ENCODE measurements at places on chromosomes 16 and 17.

- DNase-seq = peak; percentile 2
Measured at GRCh38 chr17:63741143-63741407, 524 bp downstream of the STRADA start.

DNA sequence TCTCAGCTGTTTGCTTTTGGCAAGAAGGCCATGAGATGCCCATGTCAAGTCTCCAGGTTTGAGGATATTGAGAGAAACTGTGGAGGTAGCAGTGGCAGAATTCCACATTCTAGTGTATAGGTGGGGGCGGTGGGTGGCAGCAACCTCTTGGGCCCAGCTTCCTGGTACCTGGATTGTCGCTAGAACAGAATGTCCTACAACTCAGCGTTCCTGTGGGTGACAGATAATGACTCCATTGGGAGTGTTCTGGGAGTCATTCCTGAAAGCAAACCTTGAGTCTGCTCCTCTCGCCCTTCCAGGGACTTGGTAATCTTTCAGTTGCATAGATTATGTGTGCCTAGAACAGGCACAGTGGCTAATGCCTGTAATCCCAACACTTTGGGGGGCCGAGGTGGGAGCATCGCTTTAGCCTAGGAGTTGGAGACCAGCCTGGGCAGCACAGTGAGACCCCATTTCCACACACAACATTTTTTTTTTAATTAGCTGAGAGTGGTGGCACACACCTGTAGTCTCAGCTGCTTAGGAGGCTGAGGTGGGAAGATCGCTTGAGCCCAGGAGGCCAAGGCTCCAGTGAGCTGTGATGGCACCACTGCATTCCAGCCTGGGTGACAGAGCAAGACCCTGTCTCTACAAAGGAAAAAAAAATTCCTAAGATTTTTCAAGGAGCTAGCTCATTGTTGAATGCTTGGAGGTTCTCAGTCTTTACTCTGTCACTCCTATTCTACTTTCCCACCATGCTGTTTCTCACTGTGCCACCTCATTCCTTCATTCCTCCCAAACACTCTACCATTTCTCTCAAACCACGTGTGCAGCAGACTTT is 37.9 kb upstream of the METTL16 start:
- DNase-seq = no peak

DNA sequence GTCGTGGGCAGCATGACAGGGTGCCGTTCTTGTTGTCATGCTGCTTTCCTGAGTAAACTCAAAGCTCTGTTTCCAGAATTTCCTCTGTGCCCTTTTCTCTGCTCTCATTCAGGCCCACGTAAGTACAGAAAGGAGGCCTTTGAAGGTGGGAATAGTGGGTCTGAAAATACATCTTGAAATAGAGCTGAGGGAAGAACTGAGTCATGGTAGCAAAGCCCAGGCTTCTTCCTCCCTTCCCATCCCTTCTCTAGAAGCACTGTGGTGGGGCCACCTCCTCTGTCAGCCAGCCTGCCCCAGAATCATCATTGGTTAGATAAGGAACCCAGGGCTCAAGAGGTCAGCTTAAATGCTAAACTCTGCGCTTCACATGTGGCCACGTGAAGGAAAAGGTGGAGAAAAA is 9.4 kb downstream of the CTRL start:
- no peak for DNase-seq

- DNase-seq = no peak
Measured at GRCh38 chr16:83870830-83871229, 28.1 kb upstream of the MLYCD start.

DNA sequence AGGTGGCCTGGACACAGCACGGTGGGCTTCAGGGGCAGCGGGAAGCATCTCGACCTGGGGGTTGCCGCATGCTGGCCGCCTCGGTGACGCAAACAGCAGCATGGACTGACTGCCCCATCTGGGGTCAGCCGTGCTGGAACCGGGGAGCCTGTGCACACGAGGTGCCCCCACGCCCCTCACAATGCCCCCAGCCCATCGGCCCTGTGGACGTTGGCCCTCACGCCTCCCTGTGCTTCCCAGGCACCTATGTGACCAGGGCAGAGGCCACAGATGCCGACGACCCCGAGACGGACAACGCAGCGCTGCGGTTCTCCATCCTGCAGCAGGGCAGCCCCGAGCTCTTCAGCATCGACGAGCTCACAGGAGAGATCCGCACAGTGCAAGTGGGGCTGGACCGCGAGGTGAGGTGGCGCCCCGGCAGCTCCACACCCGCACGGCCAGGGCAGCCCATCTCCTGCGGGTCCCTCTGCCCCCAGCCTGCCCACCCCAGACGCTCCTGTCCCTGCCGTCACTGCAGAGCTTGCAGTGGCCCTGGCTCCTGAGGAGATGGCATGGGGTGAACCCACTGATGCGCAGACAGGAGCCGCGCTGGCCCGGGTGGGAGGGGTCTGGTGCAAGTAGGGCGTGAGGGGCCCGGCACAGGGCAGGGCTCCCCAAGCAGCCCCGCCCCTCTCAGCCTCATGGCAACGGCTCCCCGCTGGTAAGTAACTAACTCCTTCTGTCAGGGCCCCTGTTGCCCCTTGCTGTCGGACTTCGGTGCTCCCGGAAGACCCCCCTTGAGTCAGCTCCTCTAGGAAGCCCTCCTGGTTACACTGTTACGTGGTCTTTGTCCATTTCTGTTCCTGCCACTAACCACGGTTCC is 13.6 kb downstream of the CDH15 start:
- no peak for DNase-seq

DNA sequence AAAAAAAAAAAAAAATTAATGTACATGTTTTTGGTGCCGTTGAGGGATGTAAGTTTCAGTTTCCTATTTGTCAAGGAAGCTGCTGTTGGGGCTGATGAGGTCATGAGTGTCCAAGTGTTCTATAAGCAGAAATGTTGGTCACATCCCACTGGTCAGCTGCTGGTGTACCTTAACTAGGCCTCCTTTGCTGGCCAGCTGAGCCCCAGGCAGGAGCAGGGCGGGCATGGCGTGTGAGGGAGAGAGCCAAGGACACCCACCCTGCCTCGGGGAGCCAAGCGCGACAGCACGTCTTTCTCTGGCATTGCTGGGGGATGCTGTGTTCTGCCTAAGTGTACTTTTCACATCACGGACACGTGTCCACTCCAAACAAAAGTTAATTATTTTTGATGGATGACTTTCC is 108.1 kb upstream of the CDC42EP4 start:
- no peak for DNase-seq

- DNase-seq = no peak
Measured at GRCh38 chr17:64378890-64379354, 11.7 kb downstream of the PECAM1 start.

- DNase-seq = peak; percentile 26
Measured at GRCh38 chr16:21277927-21278706, at the start of gene CRYM. Gene CRYM (minus strand): TSS chr16:21278290. CDS start chr16:21278251, 39 bp downstream.

- DNase-seq = peak; percentile 57
Measured at GRCh38 chr16:78045865-78046581, 23.7 kb downstream of the CLEC3A start.

GRCh38 chr16:77408607-77409006 is 26.2 kb downstream of the ADAMTS18 start:
- no peak for DNase-seq

DNA sequence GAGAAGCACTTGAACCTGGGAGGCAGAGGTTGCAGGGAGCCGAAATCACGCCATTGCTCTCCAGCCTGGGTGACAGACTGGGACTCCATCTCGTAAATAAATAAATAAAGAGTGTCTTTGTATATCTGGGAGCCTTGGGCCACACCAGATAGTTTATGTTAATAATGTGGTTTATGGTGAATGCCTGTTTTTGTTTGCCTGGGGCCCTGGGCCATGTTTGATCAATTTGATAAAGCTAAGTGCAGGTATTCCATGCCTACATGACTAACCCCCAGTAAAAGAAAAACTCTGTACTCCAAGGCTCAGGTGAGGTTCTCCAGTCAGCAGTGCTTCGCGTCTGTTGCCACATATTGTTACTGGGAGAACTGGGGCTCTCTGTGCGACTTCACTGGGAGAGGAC is 15.1 kb downstream of the SCIMP start:
- no peak for DNase-seq

GRCh38 chr16:65480281-65481091 is 358.6 kb upstream of the CDH11 start:
- DNase-seq = no peak

GRCh38 chr17:71656964-71657858 is 463.6 kb upstream of the SOX9 start:
- no peak for DNase-seq

DNA sequence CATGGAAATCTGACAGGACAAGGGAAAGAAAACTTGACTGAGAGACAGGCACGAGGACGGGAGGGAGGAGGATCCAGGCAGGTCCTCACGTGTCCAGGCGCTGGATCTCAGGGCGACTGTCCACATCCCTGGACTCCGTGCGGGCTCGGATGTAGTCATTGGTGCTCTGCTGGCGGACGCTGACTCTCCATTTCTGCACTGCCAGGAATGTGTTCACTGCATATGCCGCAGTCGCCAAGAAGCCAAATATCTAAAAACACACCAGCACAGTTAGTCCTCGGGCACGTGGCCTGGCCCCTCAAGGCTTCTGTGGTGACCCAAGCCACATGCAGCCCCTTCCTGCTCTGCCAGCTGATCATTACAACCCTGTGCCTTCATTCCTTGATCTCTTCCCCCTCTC is 17.5 kb downstream of the CMTM3 start:
- DNase-seq = no peak

GRCh38 chr17:64281962-64282752 is 19.1 kb upstream of the TEX2 start:
- peak; percentile 91 for DNase-seq

GRCh38 chr16:55663765-55664677 is 8.2 kb downstream of the SLC6A2 start:
- DNase-seq = no peak
